ENCODE measurements at places on chromosomes 12 and 14.

GRCh38 chr14:101590616-101591015 is 29.3 kb downstream of the DIO3 start:
- DNase-seq, result no peak

GRCh38 chr14:80538633-80539375 is 327.5 kb upstream of the DIO2 start:
- peak; percentile 2 for DNase-seq

DNA sequence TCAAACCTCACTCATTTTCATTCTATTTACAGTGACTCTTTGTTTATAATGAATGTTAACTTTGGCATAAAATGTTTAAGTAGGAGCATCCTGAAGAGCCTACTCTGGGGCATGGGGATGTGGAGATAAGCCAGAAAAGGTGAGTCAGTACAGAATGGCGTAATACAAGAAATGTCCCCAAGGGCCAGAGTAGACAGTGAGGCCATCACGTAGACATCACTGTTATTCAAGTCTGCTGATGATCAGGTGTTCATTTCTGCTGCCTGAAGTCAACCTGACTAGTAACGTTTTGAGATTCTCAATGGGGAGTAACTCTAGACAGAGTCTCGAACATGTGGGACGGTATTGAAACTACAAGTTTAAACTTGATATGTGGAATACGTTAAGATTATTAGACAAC is 47.6 kb upstream of the PKP2 start:
- no peak for DNase-seq

DNA sequence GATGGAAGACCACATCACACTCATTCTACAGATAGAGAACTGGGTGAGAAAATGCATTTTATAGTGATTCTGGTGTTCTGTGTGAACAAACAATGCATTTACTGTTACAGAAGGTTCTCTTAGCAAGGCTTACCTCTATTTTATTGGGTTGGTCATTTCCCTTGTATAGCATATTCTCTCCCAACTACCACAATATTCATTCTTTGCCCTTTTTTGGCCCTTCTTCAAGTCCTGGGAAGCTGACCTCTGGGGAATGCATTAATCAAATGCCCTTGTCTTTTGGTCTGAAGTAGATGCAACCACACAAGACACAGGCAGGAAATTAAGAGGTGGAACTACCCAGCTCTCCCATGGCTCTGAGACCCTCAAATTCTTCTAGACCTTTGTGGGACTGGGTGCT is 19.5 kb downstream of the DCN start:
- no peak for DNase-seq

GRCh38 chr12:51407604-51408003 is 16.4 kb upstream of the GALNT6 start:
- DNase-seq, result no peak

- no peak for DNase-seq
These were observed 4.8 kb downstream of the ASCL4 start for GRCh38 chr12:107779077-107779831.

GRCh38 chr12:68667896-68668295 is 18.9 kb upstream of the NUP107 start:
- DNase-seq, result no peak

DNA sequence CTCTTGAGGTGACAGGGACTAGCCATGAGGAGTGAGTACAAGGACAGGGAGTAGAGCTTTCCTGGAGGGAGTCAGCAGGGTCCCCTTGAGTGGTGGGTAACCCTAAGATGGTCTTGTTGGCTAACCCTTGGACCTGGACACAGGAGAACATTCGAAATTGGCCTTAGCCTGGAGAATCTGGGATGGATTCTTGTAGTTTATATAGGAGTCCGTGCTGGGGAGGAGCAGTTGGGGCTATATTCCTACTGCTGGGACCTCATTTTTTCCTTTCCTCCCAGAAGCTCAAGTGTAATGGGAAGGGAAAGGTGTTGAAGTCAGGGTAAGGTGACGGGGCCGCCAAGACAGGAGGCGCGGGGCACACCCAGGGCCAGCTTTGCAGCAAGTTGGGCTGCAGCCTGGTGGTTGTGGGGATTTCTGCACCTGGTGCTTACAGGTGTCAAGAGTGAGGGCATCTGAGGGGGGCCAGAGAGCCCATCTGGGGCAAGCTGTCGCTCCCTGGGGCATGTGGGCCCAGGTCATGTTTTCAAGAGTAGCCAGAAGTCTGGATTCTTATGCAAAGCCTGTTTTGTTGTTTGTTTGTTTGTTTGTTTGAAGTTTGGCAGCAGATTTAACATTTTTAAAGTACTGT is 5.1 kb downstream of the BCL7A start:
- DNase-seq, result no peak

- DNase-seq, result no peak
These were observed 386.3 kb upstream of the TBX3 start for GRCh38 chr12:115070313-115070712.

DNA sequence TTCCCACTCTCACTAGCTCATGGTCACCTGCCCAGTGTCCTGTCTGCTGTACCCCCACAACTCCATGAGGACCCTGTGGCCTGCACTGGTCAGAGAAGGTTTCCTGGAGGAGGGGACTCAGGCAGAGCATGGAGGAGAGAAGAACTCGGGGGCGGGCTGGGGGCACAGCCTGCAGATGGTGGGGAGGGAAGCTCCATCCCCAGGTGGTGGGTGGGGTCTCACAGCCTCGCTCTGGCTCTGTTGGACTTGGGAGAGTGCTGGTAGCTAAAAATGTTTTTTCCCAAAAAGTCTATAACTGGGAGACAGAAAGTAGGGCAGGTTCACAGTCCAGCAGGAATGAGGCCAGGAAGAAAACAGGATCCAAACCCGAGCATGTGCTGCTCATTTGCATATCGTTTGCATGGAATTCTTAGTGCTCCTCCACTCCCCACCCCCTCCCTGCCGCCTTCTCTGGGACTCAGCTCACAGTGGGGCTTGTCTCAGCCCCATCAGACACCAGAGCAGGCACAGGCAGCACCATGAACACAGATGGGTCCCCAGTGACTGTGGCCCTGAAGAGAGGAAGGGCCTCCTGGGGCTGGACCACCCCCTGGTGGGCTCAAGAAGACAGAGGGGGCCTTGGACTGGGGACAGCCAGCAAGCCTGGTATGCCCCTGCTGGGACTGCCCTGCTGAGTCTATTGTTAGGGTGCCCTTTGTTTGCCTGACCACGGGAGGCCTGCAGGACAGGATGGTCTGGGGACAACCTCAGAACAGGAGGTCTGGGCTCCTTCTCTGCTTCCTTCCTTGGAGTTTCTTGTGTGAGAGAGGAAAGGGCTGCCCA is 67.0 kb upstream of the SFSWAP start:
- DNase-seq, result no peak

- peak; percentile 88 for DNase-seq
These were observed 16.9 kb downstream of the ASB2 start for GRCh38 chr14:93959239-93960107.

GRCh38 chr14:92040431-92041051 is 682 bp upstream of the TRIP11 start:
- peak; percentile 39 for DNase-seq

DNA sequence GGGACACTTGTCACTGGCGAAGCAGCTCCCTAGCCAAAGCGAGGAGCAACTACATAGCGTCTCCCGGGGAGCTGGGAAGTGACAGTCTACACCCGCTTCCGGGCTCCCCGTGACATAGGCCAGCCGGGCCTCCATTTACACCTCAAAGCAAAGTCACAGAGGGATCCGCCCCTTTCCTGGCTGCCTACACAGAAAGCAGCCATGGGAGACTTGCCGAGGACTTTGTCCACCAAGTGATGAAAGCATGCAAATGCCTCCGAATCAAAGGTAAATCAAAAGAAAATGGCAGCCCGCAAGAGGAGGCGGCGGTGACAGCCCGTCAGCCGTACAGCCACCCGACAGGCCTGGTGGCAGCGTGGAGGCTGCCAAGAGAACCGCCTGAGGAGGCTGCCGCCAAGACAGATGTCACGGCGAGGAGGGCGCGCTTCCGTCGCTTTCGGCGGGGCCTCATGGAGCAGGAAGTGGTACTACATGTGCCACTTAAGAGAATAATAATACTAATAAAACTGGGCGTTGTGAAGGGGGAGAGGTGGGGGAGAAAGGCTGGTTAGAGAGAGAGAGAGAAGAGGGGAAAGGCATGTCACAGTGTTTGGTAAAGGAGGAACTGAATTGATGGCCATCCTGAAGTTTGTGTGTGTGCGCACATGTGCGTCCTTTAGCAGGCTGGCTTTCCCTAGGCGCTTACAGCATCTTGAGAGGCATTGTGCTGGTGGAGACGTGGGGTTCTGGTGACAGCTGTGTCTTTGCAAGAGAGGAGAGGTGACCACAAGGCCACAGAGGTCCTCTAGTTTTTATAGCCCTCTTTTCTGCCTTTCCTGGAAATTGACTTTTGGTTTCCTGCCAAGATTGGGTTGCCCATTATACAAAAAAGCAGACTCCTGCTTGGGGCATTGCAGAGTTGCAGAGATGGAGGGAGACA is 661.7 kb downstream of the VRK1 start:
- no peak for DNase-seq

- peak; percentile 70 for DNase-seq
These were observed 1.0 kb upstream of the BTG1 start for GRCh38 chr12:92146497-92147224.

DNA sequence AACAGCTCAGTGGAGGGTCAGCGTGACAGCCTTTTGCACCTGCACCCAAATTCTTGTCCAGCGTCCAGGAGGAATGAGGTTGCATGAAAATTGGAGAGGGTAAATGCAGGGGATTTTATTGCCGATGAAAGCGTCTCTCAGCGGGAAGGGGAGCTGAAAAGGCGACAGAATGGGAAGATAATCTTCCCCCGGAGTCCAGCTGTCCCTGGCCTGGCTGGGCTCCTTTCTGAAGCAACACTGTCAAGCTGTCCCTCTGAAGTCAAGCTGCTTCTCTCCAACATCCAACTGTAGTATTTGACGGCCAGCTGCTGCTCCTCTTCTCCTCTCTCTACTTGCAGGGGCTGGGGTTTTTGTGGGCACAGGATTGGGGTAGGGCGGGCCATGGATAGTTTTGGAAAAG is 32.7 kb downstream of the NOPCHAP1 start:
- DNase-seq, result no peak

DNA sequence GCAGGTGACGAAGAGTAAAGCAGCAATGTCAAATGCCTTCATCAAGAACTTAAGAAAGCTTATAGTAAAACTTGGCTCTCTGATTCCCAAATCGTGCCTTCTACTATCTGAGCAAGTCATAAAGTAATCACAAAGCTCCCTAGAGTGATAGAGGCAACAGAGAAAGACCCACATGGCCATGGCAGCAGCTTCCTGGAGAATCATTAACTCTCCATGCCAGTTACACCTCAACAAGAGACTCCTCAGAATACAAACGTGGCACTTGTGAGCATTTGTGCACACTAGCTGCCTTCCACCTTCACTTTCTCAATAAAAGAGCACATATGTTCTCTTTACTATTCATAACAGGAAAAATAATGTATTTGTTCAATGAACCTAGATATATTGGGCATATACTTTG is 48.0 kb downstream of the PLCZ1 start:
- DNase-seq, result no peak

DNA sequence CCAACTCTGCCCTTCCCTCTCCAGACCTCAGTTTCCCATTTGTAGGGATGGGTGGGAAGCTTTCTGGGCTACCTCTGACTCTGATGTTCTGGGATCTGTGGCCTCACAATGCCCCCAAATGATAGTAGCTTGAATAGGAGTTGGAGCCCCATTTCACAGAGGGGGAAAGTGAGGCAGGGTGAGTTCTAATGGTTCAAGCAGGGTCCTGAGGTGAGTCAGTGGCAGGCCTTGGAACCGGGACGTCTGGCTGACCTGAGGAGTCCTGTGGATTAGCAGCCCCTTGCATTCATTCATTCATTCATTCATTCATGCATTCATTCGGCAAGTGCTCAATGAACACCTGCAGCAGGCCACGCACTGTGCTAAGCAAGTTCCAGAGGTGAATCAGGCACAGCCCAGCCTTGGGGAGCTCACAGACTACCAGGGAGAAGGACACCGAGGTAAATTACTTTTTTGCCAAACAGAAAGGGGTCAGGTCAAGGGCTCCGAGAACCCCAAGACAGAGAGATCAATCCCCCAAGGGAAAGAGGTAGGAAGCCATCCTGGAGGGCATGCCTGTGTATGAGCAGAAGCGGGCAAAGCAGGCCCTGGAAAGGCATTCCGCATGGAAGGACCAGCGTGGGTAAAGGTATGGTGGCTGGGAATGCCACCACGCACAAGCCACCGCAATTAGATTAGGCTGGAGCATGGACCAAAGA is 818 bp upstream of the TMEM119 start:
- DNase-seq, result no peak

DNA sequence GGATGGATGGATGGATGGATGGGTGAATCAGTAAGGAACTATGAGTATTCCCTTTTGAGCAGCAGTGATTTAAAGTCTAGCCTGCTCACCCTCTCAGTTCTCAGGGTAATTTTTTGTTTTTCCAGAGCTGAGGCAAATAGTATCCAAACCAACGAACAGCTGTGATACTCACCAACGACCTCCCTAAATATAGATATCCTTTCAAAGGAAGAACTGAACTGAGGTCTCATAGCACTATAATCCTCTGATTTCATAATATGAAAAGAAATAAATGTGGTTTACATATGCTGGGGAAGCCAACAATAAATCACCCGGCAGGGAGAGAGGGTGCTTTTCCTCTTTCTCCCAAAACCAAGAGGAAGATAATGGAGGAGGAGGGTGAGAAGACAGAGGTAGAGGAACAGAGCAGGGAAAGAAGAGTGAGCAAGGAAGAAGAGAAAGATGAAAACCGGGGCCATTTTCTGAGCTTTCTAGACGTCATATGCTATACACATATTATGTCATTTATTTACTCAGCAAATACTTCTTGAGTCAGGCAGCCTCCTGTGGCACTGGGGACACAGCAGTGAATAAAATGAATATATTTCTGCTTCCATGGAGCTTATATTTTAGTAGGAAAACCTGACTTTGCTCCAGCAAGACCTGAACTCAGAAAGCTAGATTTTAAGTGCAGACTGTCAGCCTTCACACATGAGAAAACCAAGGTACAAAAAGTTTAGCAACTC is 710.7 kb upstream of the TBX3 start:
- no peak for DNase-seq

- DNase-seq, result no peak
These were observed 33.9 kb downstream of the TPH2 start for GRCh38 chr12:71972441-71973074.

DNA sequence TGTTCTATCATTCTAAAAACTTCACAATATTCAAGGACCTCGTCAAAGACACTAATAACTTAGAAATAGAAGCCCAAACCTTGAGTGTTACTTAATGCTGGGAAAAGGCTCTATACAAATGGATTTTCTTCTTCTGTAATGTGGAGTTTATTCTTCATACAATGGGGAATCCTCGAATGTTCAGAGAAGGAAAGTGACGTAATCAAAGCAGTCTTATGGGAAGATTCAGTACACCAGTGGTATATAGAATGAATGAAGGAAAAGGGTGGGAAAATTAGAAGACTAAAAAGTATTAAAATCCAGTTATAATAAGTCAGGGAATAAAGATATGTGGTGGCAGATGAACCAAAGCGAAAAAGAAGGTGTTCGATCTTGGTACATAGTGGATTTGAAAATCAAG is 106.5 kb downstream of the PLCZ1 start:
- DNase-seq, result no peak

GRCh38 chr12:49872781-49873181 is 29.9 kb upstream of the BCDIN3D start:
- DNase-seq, result peak; percentile 65

DNA sequence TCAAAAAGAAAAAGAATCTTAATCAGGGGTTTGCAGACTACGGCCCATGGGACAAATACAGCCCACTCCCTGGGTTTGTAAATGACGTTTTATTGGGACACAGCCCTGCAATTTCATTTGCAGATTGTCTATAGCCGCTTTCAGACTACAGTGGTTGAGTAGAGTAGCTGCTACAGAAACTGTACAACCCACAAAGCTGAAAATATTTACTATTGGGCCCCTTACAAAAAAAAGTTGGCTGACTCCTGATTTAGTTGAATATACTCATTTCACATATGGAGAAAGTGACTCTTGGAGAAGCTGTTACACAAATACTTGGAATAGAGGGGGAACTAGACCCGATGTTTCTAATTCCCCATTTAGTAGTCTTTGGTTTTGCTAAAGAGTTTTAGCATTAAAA is 162.5 kb upstream of the NOS1 start:
- DNase-seq, result no peak
